ENCODE measurements at places on chromosomes 12 and 14.

- DNase-seq, result no peak
Measured at GRCh38 chr12:130124605-130125244, 37.5 kb upstream of the FZD10 start.

DNA sequence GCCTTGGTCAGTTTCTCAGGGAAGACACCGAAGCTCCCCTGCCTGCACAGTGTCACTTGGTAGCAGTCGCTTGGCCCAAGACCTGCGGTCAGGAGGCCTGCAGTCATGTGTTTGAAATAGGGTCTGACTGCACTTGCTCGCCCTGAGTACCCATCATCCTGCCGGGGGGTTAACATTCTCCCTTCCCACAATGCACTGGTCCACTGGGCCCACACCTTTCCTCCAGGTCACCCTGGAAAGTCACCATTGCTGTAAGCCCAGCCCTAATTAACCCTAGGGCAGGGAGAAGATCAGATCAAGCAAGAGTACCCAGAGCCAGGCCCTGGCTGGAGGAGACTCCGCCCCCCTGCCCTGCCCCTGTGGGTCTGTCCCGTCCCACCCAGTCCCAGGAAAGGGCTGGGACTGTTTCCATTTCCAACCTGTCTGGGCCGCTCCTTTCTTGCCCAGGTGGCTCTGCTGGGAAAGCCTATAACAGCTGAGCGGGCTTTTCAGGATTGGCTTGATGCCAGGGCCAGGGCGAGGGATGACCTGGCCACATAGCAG lies 87.1 kb downstream of the ZFP36L1 start:
- no peak for DNase-seq

DNA sequence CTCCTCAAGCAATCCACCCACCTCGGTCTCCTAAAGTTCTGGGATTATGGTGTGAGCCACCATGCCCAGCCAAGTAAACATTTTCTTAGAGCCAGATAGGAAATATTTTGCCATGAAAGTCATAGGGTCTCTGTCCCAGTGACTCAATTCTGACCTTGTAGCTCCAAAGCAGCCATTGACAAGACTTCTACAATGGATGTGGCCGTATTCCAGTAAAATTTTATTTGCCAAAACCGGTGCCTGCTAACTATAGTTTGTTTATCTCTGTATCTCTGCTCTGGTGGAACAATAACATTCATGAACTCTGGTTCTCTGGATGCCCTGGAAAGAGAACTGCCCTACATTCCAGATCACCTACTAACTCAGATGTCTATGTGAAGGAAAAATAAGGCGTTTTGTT lies 54.6 kb upstream of the USP44 start:
- no peak for DNase-seq

- no peak for DNase-seq
Measured at GRCh38 chr12:80198782-80199337, 99.5 kb downstream of the OTOGL start.

GRCh38 chr12:6135071-6135470 lies 10.6 kb upstream of the VWF start:
- DNase-seq, result no peak

DNA sequence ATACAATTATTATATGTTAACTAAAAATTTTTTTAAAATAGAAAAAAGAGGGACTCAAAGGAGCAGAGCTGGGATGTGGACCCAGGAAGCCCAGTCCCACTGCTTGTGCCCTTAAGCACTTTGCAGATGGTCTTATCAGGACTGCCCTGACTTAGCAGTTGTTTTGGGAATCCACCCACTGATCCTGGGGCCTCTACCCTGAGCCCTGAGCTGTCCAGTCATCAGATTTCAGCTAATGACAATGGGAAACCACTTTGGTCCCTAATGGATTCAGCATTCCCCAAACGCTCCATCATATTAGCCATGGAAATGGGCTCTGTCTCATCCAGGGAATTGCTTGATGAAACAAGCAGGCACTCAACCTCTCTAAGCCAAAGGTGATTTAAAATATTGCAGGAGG lies 22.5 kb upstream of the WSCD2 start:
- no peak for DNase-seq

DNA sequence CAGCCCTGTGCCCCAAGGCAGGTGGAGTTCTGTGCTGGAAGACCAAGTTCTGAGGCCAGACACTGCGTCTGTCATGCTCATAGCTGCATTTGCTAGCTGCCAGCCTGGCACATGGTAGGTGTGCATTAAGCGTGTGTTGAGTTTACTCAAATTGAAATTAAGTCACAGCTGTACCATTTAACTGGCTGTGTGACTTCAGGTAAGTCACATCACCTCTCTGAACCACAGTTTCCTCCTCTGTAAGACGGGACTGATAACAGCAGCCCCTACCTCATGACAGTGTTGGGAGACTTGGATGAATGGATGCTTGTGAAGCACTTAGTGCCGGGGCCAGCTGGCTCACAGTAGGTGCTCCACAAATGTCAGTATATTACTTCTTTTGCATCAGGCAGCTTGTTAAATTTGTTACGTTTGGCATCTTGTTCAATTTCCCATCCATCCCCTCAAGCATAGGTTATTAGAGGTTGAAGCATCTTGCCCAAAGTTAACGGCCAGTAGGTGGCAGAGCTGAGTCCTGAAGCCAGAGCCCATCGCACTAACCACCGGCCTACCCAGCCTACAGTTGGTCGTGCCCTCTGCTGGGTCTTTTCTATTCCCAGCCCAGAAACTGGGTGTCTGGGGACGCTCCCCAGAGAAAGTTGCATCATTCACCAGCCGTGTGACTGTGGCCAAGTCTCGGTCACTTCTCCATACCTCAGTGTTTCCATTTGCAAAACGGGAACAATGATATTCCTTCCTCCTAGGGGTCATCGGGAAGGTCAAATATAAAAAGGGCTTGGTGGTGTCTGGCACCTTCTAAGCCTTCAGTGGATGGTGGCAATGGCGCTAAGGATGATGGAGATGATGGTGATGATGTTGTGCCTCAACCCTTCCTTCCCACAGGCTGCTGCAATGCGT lies 4.5 kb downstream of the DAO start:
- peak; percentile 14 for DNase-seq

DNA sequence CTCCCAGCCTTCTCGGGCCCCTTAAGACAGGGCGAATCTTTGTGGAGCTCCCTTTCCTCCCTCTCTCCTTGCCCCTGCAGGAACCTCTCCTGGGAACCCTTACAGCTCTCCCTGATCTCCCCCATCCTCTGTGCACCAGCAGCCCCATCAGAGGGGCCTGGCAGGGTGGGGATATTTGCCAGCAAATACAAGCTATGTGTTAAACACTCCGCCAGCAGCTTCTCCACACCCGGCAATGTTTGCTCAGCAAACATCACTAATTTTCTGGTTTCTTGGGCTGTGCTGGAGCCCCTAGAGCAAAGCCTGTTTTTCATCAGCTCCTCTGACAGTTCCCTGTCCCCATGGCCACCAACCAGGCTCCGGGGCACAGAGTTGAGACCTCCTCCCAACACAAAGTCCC lies 147.5 kb upstream of the LHX5 start:
- DNase-seq, result no peak

DNA sequence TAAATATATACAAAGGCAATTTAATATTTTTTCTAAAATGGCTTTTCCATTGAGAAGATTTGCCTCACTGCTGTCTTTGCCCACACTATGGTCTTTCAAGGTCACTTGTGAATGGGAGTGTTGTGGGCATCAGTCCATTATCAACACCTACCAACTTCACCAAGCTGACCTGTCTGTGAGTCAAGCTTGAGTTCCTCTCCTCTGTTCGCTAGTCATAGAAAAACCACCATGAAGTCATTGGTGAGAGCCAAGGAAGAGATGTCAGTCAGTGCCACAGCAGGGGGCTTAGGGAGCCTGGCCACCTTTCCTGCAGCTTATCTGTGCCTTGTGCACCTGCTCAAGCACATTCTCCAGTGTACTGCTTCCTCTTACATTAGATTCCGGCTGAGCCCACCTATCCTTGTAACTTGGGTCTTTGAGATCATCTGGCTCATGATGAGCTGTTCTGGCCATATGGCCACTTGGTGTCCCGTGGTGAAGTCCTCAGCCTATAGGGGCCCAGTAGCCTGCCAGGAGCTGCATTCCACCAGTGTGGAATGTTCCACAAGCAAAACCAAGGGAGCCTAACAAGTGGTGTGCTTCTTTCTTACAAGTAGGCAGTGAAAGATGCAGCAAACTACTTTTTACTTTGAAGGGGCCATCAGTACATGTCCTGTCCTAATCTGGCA lies 80.8 kb upstream of the C12orf71 start:
- no peak for DNase-seq

- DNase-seq, result no peak
Measured at GRCh38 chr12:15581006-15581405, 208.2 kb downstream of the EPS8 start.

GRCh38 chr12:12922191-12922616 lies 29.8 kb downstream of the GPRC5D start:
- DNase-seq, result no peak

- DNase-seq, result no peak
Measured at GRCh38 chr14:68786491-68787091, 6.3 kb downstream of the ZFP36L1 start.

GRCh38 chr12:96146747-96147146 lies 47.4 kb upstream of the ELK3 start:
- DNase-seq, result no peak

DNA sequence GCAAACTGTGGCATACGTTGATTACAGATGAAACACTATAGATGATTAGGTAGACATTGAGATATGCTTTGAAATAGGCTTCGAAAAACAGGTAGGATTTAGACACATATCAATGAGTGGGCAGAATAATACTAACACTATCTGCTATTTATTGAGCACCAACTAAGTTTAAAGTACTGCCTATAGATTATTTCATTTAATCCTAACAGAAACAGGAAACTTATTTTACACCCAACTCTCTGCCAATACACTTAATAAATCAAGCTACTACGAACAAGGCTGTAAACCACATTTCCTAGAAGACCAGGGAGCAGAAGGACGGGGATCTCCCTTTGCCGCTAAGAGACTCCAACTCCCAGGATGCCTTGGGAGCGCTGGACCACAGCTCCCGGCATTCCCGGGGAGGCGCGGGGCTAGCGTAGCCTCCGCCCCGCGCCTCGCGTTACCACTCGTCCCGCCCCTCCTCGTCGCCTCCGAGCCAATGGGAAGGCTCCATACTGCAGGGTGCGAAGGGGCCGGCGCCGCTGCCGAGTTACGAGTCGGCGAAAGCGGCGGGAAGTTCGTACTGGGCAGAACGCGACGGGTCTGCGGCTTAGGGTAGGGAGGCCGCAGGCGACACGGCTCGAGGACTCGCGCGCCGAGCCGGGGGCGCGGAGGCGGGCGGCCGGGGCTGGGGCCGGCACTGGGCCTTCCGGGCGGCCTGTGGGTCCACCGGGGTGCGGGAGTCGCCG lies at the start of gene VRK1:
Gene VRK1 (plus strand): TSS at position 532 of the 731 bp plus-strand sequence. CDS start 36,090 bp downstream, outside the sequence.
- peak; percentile 93 for DNase-seq

- no peak for DNase-seq
Measured at GRCh38 chr14:77062261-77062660, 33.8 kb upstream of the IRF2BPL start.

GRCh38 chr14:96698960-96699539 lies 98.1 kb upstream of the VRK1 start:
- DNase-seq, result no peak

DNA sequence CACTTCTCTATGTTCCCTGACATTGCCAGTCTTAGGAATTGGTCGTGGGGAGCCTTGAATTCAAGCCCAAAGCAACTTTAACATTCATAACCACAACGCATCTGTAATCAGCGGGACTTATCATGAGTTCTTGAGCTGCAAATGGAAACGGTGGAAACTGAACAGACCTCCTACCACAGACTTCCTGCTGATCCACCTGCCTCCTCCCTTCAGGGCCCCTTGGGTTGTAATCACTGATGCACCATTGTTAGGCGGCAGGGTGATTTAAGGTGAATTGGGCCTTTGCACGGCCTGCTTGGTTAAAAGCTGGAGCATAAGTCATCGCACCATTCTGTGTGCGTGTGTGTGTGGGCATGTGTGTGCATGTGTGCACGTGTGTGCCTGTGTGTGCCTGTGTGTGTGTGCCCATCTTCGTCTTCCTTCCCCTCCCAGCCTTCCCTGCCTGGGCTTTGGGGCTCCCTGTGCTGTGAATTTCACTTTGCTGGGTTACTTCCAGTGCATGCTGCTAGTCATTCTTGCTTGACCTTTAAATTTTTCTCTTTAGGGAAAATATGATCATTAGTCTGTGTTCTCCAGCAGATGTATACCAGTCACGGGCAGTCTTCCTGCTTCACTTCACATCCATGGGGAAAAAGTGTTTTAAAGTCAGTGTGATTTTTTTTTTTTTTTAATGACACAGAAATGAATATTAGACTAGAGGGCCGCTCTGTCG lies 29.1 kb downstream of the CHST11 start:
- DNase-seq, result no peak

DNA sequence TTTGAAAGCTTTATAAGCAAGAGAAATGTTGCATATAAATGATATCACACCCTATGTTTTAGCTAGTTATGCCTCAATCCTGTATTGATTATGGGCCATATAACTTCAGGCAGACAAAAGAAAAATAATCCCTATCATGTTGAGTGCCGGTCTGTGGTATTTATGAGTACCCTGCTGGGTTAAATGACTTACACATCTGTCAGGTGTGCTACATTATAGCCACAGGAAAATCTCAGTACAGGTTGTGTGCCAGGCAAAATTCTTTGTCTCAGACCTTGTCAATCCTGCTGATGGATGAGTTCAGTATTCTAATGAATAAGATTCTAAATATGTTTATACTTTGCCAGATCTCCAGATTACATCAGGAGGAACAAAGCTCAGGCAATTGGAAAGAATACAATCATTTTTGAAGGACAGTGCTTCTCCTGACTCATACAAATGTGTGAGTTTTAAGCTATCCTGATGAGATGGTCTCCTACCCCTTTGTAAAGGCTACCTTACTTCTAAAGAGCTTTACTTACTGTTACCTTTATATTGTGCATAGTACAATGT lies 109.8 kb upstream of the FOXG1 start:
- peak; percentile 24 for DNase-seq

GRCh38 chr12:123767613-123768012 lies 5.5 kb downstream of the DNAH10 start:
- no peak for DNase-seq

DNA sequence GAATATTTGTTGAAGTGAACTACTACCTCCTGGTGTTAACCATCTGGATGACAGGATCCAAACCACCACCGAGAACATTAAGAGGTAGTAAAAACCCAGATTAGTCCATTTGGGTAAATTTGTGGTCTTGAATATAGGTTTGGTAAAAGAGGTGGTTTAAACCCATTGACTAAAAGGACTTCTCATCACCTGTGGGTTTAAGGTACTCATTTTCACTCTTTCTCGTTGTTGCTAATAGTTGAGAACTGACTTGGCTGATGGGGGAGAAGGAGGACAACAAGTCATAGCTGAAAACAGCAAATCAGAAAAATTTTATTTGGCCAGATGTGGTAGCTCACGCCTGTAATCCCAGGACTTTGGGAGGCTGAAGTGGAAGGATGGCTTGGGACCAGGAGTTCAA lies 59.2 kb downstream of the ACADS start:
- DNase-seq, result no peak
